ENCODE measurements at places on chromosomes 4 and X.

GRCh38 chr4:153764601-153765368 lies 5.0 kb upstream of the RNF175 start:
- no peak for DNase-seq

GRCh38 chrX:9703406-9703805 lies 62.2 kb downstream of the GPR143 start:
- no peak for DNase-seq

- no peak for DNase-seq
Measured at GRCh38 chr4:108483079-108483478, 137.3 kb upstream of the RPL34 start.

- DNase-seq: no peak
Measured at GRCh38 chr4:5447755-5448154, 260.6 kb downstream of the EVC2 start.

- DNase-seq: no peak
Measured at GRCh38 chr4:67109276-67109675, 436.0 kb downstream of the CENPC start.

DNA sequence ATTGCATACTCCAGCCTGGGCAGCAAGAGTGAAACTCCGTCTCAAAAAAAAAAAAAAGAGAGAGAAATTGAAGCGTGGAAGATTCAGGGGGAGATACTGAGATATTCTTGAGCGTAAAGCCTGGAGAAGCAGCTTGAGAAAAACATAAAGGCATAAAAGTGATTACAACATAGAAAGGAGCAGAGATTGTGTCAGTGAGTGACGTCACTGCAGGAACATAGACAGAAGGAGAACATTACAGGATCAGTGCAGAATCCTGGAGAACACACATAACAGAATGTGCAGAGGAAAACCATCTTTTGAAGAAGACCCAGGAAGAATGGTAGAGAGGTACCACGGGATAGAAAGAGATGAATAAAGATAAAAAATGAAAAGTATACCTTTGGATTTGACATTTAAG lies 147.0 kb downstream of the APBB2 start:
- DNase-seq: no peak

DNA sequence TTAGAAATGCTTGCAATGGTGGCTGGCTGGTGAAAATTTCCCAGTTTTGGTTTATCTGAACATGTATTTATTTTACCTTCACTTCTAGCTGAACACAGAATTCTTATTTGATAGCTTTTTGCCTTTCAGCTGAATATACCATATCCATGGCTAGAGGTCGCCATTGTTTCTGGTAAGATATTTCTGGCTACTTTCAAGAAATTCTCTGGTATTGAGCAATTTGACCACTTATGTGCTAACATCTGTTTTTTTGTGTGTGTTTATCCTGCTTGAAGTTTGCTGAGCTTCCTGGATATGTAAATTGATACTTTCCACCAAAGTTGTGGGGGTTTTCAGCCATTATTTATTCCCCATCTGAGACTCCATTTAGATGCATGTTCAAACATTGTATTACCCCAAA lies 75.4 kb downstream of the FBXW7 start:
- DNase-seq: no peak

DNA sequence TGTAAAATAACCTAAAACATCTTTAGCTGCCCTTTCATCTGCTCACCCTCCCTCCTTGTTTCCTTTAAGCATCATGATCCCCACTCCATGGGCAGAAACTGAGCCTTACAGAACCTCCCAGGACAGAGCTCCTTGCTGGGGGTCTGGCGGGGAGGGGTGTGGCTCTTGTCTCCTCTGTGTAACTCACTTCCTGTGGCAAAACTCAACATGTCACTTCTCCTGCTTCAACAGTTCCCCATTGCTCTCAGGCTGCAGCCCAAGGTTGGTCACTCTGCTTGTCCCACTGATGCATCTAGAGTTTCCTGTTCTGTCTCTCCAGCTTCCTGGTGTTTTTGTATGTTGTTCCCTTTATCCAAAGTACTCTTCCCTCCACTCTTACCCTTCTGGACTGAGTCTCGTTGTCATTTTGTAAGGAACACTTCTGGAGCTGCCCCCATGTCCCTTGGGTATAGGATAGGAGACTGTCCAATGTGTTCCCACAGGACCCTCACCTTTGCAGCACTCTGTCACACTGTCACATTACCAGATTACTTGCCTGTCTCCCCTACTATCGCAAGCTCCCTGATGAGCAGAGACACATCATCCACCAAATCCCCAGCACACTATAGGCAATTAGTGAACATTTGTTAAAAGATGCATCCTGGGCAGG lies 19.6 kb downstream of the TMEM31 start:
- DNase-seq: no peak

DNA sequence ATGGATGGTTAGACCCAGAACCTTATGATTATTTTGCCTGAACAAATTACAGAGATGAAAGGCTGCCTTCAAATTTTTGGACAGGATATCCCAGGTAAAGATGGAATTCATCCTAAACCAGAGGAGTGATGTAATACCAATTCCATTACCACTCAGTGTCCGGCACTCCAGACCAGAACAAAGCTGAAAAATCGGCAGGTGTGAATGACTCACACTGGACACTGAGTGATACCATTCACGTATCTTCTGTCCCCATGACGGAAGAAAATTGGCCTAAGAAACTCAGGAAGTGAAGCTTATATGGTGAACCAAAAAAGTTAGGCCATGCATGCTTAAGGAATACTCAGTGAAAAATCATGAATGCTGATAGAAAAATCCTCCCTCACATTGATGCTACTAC lies 34.5 kb downstream of the PALLD start:
- no peak for DNase-seq

- DNase-seq: no peak
Measured at GRCh38 chr4:8516061-8516573, 64.1 kb upstream of the GPR78 start.

- no peak for DNase-seq
Measured at GRCh38 chrX:12002876-12003275, 135.4 kb upstream of the FRMPD4 start.

DNA sequence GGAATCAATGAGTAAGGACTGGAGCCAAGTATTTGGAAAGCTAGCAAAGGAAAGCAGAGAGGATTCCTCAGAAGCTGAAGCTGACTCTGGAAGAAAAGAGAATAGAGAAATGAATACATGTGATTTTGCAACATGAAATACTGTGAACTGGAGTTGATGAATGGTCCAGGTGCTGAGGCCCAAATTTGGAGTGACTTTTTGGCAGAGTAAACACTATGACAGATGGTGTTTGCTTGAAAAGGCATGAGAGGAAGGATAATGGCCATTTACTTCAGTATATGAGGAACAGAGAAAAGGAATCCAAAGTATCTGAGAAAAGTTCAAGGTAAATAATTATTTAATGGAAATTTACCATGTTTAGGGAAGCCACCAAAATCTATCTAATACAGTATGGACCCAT lies 236.7 kb downstream of the SLITRK2 start:
- DNase-seq: peak; percentile 10

- no peak for DNase-seq
Measured at GRCh38 chr4:159416073-159416472, 313.2 kb downstream of the RAPGEF2 start.

DNA sequence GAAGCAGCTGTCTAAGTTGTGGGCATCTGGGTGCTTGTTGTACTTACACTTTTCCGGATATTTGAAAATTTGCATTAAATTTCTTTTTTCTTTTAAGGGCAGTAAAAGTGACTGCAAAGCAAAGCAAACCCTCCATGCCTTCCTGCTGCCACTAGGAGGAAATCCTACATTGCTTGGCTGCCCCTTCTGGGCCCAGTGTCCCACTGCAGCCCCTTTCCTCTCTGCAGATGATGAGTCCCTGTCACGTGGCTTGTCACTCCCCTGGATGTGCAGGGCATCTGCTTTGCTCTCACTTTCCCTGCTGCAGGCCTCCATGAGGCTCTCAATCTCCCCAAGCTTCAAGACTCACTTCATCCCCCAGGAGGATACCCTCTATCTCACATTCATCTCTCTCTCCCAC lies 12.7 kb downstream of the TSR2 start:
- DNase-seq: peak; percentile 20

DNA sequence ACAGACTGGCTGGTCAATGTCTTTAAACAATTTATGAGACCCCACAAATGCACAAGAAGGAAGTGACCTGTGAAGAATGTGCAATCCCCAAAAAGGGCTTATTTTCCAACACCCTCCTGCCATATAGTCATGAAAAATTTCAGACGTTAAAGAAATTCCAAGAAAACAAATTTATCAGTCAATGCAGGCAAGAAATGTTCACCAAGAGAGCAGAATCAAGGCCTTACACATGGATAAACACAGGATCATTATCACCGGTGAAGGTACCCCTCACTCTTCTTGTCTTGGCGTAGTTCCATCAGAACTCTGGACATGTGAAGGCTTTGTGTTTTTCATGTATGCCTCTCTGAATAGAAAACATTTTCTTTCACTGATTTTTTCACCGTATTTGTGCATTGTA lies 186.7 kb upstream of the GALNTL6 start:
- DNase-seq: no peak

- no peak for DNase-seq
Measured at GRCh38 chrX:111442791-111443190, 30.8 kb upstream of the DCX start.

DNA sequence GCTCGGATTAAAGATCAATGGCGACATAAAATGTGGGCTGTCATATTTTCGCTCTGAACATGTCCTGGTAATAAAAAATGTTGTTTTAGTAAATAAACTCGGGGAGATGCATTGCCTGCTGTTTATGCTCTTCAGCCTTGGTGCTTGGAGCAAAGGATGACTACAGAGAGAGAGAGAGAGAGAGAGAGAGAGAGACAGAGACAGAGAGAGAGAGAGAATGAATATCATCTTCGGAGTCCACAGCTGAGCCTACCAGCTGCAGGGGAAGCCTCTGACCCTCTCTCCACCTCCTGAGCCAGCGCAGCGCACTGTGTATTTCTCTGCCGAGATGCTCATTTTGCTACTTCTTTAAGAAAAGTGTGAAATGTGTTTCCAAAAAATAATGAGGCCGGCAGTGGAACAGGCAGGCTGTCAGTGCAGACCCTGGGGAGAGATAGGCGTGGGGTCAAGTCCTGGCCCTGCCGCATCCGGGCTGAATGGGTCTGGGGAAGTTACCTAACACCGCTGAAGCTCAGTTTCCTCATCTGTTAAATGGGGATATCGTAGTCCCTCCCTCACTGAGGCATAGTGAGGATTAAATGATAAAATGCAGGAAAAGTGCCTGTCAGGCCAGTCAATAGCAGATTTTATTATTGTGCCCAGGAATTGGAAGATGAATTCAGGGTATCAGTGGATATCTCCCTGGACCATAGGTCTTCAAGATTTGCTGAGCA lies 58.5 kb upstream of the LGI2 start:
- no peak for DNase-seq

DNA sequence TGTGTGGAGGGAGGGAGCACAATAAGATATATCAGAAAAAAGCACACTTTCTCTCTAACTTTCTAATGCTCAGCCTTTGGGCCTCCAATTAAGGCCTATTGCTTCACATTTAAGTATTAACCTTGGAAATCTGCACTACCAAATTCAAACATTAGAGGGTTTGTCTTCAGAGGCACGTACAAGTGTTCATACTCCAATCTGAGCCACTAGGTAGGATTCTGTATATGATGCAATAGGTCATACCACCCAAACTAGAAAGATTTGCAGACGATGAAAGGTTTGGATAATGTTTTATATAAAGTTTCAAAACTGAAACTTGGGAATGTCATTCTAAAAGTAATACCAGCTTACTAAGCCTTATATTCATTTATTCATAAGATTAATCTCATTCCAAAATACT lies 106.4 kb downstream of the MID1 start:
- no peak for DNase-seq

- DNase-seq: no peak
Measured at GRCh38 chr4:184274286-184274951, 56.7 kb upstream of the ENPP6 start.

DNA sequence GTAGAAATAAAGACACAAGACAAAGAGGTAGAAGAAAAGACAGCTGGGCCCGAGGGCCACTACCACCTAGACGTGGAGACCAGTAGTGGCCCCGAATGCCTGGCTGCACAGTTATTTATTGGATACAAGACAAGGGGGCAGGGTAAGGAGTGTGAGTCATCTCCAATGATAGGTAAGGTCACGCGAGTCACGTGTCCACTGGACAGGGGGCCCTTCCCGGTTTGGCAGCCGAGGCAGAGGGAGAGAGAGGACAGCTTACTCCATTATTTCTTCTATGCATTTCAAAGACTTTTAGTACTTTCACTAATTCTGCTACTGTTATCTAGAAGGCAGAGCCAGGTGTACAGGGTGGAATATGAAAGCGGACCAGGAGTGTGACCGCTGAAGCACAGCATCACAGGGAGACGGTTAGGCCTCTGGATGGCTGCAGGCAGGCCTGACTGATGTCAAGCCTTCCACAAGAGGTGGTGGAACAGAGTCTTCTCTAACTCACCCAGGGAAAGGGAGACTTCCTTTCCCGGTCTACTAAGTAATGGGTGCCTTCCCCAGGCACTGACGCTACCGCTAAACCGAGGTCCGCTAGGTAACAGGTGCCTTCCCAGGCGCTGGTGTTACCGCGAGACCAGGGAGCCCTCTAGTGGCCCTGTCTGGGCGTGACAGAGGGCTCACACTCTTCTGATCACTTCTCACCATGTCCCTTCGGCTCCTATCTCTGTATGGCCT lies 44.9 kb downstream of the ZBTB49 start:
- DNase-seq: peak; percentile 52

- DNase-seq: peak; percentile 88
Measured at GRCh38 chr4:64341711-64342110, 67.5 kb downstream of the TECRL start.

DNA sequence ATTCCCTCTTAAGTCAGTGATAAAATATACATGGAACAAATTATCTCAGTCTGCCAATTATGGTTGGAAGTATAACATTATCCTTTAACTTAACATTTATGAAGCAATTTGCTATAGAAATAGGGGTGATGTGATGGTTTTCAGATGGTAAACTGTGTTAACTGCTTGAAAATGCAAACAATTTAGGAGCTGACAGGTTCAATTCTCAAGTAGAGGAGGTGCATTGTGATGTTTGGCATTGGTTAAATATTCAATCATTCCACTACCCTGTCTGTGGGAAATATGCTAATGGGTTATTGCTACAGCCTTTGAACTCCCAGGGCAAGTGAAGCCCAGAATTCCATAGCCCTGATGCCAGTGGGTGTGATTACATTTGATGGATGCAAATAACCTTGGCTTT lies 243.4 kb upstream of the GK2 start:
- no peak for DNase-seq

GRCh38 chr4:144338148-144338547 lies 197.6 kb upstream of the GYPA start:
- no peak for DNase-seq

DNA sequence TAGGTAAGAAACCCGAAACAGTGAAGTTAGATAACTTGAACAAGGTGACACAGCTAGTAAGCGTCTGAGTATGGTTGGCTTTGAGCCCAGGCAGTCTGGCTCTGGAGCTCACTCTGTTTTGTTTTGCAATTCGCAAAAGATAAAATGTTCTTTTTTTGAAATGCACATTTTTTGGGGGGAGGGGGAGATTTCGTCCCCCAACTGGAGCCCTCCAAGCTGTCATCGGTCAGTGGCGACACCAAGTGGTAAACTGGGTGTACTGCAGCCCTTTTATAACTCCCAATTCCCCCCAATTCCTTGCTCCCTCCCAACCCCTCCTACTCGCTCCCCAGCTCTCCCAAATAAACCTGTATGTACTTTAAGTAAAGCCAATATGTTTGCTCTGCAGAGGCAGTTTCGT lies 2.8 kb upstream of the CLCN5 start:
- peak; percentile 44 for DNase-seq
